ENCODE measurements at places on chromosomes 1 and 21.

DNA sequence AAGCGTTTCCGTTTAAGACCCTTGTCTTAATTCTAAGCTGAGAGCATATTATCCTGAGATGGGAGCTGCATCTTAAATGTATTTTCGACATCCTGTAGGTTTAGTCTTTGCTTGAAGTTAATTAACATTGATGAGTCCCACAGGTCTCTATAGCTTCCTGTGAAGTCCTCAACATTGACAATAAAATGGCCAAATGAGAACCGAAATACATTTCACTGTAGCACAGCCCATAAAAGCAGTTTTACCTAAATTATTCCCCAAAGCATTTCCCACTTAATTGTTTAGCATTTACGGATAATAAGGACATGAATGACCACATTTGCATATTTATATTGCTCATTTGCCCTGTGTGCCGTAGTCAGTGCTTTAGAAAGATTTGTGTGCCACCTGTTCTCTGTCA, 116.4 kb downstream of the CRB1 start:
- no peak for DNase-seq

DNA sequence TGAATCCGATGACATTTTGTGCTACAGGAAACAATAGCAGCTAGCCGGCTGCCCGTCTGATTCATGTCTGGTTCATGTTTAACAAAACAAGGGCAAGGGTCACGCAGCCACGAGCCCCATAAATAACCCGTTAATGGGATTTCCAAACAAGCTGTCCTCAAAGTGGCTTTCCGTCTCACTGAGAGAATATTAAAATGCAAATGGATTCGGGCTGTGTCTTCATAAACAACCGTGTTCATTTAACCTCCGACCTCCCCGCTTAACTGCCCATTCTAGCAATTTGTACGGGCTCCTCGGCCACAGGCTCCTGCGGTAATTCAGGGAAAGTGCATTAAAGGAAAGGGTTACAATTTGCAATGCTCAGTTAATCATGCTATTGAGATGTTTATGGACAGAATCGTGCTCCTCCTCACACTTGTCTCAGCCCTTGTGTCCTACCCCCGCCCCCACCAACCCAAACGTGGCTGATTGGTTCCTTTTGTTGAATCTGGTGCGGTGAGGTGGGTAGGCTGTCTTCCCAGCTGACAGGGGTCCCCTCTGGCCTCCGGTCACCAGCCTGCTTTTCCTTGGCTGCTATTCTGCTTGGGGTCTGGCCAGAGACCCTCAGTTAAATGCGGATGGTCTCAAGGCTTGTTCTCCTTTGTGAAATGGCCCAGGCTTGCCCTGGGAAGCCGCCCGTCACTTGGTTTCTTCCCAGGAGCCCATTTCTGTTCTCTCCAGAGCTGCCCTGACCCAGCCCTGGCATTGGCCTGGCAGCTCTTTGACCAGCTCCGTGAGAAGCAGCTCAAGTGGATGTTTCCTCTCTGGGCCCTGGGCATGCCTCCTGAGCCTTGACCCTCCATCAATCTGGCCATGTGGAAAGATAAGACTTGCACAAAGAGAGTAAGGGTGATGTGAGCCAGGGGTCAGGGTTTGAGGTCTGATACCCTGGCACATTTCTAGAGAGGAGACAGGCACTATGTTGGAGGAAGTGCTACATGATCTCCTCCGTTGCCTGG, 200.7 kb upstream of the POU3F1 start:
- no peak for DNase-seq

DNA sequence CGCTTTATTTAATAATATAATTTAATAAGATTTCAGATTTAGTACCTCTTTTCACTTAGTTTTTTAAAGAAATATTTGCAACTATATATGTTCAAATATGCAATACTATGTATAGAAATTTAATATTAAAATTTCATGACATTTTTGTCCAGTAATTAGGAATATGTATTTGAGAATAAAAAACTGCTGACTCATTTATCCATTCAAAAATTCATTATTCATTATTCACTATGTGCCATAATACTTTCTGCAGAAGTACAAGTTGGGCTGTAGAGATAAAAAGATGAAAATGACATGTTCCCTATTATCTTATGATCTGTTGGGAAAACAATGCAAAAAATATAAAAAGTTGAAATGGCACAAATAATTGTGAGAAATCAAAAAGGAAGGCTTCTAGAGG, 3.4 kb upstream of the C1orf53 start:
- no peak for DNase-seq

DNA sequence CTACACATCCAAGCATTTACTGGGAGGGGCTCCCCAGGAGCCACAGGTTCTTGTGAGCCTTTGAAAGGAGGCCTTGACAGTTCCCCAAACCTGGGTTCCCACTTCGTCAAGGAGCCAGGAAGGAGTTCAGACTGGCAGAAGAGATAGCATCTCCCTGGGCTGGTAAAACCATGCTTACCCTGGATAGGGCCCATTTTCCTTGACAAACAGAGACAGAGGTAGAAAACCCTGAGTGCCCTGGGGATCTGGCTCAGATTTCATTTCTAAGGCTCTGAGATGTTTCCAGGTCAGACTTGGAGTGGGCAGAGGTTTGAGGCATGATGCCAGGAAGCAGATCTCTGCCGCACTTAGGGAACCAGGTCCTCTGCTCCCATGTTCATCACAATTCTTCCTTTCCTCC, 2.7 kb downstream of the ETNK2 start:
- DNase-seq: no peak

Data from CD4-positive, alpha-beta T cell treated with Interleukin-15 for 4 hours (primary cell).